ENCODE measurements at places on chromosomes 1 and 21.

DNA sequence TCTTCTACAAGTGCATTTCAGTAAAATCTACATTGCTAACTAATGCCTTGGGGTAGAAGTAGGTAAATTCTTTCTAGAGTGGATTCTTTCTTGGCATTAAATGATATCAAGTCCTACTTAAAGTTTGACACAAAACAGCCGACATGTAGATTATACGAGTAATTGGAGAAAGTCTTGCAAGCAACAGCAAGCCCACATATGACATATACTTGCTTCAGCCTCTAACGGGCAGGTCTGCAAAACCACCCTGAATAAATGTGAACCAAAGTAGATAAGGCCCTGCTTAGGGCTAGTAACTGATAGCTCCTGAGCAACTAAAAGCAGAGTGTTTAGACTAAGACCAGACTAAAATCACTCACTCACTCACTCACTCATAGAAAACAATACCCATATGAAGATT lies 203.2 kb downstream of the LTN1 start:
- no peak for DNase-seq

GRCh38 chr1:178725466-178726086 lies 532 bp downstream of the RALGPS2 start:
- DNase-seq = peak; percentile 62

DNA sequence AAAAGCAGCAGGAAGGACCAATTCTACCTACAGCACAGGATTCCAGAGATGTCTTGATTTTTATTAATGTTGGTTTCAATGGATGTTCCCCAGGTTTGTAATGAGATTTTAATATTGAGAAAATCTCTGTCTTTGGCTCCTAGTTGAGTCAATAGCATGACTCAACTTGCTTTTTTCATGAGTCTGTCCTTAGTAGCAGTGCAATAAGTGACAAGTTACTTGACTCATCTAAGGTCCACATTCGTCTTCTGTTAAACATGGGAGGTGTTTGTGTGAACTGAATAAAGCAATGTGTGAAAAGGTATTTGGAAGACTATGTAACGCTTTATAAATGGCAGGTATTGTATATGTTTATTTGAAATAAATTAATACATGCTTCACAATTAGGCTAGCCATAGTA lies 645.0 kb upstream of the PTBP2 start:
- DNase-seq = no peak

- DNase-seq = no peak
Observed at GRCh38 chr1:205933671-205934618, 9.3 kb downstream of the SLC26A9 start.

DNA sequence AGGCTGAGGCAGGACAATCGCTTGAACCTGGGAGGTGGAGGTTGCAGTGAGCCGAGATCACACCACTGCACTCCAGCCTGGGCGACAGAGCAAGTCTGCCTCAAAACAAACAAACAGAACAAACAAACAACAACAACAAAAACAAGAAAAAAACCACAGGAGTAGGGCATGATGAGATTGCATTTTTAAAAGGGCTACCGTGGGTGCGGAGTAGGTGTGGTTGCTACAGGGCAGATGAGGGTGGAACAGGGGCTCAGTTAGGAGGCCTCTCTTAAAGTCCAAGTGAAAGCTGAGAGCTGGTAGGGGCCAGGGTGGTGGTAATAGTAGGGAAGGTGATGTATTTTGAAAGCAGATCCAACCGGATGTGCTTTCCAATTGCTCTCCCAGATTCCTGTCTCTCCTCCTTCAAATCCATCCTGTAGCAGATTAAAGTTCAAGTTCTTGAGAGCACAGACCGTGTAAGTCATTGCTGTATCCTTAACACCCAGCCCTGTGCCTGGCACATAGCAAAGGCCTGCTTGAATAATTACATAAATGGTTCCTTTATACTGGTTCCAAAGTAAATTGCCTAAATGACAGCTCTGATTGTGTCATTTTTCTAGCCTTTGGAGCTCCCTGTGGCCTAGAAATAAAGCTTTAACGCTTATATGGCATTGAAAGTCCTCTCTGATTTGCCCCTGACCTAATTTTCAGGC lies 4.2 kb upstream of the LINGO4 start:
- no peak for DNase-seq

DNA sequence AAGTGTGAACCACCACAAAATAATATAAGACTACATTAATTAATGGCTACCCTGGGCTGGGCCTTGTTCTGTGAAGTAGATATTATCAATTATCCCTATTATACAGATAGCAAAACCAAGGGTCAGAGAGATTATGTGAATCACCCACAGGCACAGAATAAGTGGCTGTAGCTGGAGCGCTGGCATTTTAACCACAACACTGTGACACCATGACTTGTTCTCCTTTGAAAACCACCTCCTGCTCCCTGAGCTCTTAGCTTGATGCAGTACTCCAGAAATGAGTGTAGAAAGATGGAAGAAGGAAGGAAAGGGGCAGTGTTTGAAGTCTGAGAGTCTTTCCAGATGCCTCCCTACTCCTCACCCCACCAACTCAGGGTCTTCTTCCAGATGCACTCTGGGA lies 29.5 kb upstream of the JUN start:
- DNase-seq = no peak

- DNase-seq = no peak
Observed at GRCh38 chr1:216686860-216687766, 36.1 kb downstream of the ESRRG start.

- DNase-seq = no peak
Observed at GRCh38 chr1:72288886-72289285, 6.5 kb upstream of the NEGR1 start.

- DNase-seq = no peak
Observed at GRCh38 chr1:26478988-26479387, 6.7 kb downstream of the HMGN2 start.

DNA sequence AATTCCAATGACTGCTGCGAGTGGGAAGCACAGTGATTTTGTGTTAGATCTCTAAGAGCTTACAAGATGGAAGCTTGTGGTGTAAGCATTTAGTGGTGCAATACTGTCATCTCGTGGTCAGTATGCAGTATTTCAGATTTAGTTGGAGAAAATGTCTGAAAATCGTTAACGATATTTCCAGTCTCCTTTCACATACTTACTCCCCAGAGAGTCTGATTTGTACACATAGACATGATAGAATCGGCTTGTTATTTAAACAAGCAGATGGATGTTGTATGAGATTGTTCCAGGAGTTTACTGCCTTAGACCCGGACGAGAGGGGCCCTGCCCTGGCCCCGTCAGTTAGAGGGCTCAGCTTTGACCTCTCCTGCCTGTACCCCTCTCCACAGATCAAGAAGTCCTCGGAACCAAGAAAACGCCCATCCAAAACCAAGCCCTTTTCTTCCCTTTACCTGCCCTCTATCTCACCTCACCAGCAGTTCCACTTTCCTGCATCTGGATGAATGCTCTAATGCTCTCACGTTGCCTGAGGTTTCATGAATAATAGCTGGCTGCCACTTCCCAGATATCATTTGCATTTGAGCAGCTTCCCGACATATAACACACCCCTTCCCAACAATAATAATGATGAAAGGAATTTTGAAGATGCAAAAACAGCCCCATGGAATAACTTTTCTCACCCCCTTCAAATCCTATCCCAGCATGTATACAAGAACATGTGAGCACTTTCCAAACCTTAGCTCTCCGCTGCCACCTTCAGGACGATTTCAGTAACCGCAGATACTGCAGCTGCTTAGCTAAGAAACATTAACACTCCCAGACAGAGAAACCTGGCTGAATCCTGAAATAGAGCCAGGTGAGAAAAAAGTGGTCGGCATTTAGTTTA lies 247.3 kb downstream of the LTN1 start:
- peak; percentile 83 for DNase-seq

DNA sequence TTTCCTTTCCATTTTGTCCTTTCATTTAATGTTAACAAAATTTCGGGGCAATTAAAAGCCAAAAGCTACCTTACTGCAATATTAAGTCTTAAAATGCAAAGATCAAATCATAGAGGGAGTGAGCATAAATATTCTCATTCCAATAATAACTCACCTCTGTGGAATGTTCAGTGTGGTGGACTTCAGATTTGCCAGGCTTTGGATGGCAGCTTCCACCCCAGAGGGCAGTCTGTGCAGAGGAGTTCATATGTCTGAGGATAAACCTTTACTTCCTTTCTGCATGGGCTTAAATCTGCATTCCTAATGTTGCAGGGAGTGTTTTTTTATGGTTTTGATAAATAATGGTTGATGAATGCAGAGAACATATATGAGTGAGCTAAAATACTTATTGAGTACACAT lies 16.3 kb downstream of the KIAA0040 start:
- no peak for DNase-seq

GRCh38 chr1:62213075-62213914 lies 18.6 kb downstream of the L1TD1 start:
- no peak for DNase-seq

DNA sequence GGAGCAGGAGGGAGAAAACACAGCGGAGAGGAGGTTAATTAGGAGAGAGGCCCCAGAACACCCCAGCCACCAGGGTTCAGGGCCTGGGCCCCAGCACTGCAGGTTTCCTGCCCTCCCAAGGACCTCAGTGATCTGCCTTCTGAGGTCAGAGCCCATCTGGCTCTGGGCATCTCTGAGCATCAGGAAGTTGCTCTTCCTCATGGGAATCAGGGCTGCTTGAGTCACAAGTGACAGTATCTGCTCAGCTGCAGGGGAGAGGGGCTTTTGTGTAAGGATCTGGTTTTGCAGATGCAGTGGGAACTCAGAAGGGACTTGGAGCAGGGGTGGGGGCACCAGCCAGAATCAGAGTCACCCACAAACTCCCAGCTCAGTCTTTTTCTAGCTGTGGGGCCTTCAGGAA lies 472.1 kb downstream of the PTPRU start:
- no peak for DNase-seq

DNA sequence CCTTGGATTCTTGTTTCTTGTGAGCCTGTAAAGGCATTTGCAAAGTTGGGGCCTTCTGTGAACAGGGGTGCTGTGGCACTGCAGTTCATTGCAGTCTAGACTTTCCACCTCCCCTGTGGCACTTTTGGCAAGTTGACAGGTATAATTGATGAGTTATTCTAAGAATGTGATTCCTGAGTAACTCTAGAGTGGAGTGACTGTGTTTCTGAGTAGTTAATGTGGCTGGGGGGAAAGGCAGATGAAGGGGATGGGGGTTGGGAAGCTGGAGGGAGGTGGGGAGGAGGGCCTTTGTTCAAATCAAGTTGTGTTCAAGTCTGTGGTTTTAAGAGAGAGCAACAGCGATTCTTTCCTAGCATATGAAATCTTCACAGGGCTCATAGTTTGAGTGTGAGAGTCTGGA lies 32.9 kb downstream of the PBX1 start:
- DNase-seq = no peak

- DNase-seq = peak; percentile 65
Observed at GRCh38 chr1:113981962-113982931, 3.0 kb downstream of the OLFML3 start.

- DNase-seq = no peak
Observed at GRCh38 chr21:44626673-44627143, at the start of gene KRTAP10-9. Gene KRTAP10-9, plus strand, starts transcription at chr21:44627093. Its CDS starts 79 bp downstream, at chr21:44627172.

- no peak for DNase-seq
Observed at GRCh38 chr1:64038965-64039364, 164.5 kb upstream of the UBE2U start.

- DNase-seq = peak; percentile 69
Observed at GRCh38 chr1:47527653-47528272, 89.9 kb downstream of the FOXD2 start.

DNA sequence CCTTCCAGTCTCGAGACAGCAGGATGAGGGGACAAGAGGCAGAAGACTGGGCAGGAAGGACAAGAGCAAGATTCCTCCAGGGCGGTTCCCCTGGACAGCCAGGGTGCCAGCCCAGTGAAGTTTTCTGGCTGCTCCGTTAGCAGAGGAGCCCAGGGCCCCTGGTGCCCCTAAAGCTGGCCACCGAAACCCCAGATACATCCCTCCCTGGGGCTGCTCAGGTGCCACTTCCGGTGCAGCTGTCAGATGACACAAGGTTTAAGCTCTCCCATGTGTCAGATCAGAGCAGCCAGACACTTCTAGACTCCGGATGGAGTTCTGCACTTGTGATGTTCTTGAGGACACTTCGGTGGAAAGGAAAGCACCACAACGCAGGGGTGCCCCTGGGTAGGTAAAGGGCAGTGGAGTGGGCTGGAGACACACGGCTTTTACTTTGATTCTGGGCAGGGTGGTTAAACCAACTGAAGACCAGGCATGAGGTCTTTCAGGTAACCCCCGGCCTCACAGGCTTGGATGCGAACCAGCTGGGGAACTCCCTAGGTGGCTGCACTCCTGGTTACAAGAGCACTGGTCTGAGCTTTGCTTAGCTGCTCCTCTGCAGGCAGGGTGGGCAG lies 85.7 kb downstream of the ITPKB start:
- DNase-seq = peak; percentile 40

GRCh38 chr1:244843148-244843978 lies 7.9 kb downstream of the COX20 start:
- DNase-seq = no peak
